NCI-H2171 treated with DMSO at 0.1 percent for 48 hours (cell line): ENCODE measurements at places on chromosomes 1 and 21.

- DNase-seq, result no peak
Observed at GRCh38 chr1:47703156-47703825, 265.4 kb downstream of the FOXD2 start.

- DNase-seq, result no peak
Observed at GRCh38 chr21:15240848-15241247, 176.0 kb upstream of the NRIP1 start.

DNA sequence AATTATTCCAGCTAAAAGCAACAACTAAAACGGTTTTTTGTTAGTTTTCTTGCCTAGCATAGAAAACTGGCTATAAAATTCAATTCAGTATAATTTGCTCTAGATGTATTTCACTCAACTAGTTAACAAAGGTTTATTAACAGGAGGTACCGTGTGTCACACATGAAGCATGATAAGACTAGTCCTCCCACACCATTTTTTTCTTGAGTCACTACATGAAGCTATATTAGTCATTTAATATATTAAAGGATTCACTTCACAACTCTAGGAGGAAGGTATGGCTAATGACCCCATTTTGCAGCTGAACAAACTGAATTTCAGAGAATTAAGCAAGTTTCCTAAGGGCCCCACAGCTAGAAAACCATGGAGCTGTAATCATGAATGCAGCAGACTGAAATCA, 307.8 kb upstream of the USP25 start:
- no peak for DNase-seq

DNA sequence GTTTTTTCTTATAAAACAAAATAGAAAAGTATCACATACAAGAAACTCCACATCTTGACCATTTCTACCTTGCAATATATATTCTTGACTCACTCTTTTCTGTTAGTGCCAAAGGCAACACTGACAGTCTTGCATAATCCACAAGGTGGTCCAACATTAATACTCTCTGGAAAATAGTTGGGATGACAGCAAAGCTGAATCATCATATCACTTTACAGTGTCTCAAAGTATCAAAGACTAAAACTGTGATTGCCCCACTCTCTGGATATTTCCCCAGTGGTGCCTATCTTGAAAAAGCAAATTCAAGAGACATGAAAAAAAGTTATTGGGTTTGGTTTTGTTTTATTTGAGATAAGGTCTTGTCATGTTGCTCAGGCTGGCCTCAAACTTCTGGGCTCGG, 14.6 kb upstream of the TGFBR3 start:
- DNase-seq, result no peak

- no peak for DNase-seq
Observed at GRCh38 chr21:36747041-36747814, 48.3 kb downstream of the SIM2 start.

- DNase-seq, result no peak
Observed at GRCh38 chr1:178052650-178053461, 41.0 kb upstream of the RASAL2 start.

GRCh38 chr1:174352117-174352516, 95.6 kb upstream of the GPR52 start:
- no peak for DNase-seq

DNA sequence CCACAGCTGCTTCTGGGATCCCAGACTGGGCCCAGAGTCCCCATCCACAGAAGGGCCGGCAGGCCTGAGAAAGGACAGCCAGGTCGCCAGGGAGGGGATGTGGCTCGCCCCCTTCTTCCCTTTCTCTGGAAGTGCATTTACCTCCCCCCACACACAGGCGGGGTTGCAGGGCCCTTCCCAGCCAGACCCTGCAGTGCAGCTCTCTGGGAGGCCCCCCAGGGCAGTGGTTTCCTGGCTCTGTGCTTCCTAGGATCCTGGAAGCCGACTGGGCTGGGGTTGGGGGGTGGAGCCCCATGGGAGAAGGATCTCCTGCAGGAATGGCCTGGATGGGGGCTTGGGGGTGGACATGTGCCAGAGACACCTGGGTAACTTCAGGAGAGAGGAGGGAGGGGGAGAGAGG, 4.2 kb upstream of the COL6A1 start:
- DNase-seq, result peak; percentile 51

DNA sequence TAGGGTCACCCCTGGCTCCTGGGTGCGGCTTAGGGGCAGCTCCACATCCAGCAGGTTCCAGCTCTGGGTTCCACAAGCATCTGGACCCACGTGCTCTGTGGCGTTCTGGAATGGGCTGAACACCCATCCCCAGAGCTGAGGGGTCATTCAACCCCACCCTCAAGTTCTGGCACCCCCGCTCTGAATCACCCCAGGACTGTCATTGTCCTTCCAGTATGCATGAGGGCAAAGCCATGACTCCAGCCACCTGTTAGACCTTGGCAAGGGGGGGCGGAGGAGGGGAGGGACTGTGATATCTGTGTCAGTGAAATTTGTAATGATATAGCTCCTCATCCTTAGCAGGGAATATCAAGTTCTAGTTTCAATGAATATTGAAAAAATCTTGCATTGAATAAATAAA, 12.3 kb downstream of the INSRR start:
- no peak for DNase-seq

GRCh38 chr1:221878134-221878533, 136.2 kb upstream of the DUSP10 start:
- DNase-seq, result no peak

GRCh38 chr1:61348025-61348665, 265.8 kb downstream of the NFIA start:
- DNase-seq, result peak; percentile 23

GRCh38 chr1:94303005-94303404, 65.6 kb upstream of the ARHGAP29 start:
- DNase-seq, result no peak

GRCh38 chr1:918353-918752, 5.4 kb upstream of the SAMD11 start:
- no peak for DNase-seq

- DNase-seq, result no peak
Observed at GRCh38 chr1:198848206-198848605, 209.4 kb downstream of the PTPRC start.

- DNase-seq, result no peak
Observed at GRCh38 chr1:14027099-14027498, 327.1 kb downstream of the PRDM2 start.
